ENCODE measurements at places on chromosomes 3 and 15.

GRCh38 chr3:178002113-178002512 is 534.1 kb upstream of the KCNMB2 start:
- no peak for DNase-seq

DNA sequence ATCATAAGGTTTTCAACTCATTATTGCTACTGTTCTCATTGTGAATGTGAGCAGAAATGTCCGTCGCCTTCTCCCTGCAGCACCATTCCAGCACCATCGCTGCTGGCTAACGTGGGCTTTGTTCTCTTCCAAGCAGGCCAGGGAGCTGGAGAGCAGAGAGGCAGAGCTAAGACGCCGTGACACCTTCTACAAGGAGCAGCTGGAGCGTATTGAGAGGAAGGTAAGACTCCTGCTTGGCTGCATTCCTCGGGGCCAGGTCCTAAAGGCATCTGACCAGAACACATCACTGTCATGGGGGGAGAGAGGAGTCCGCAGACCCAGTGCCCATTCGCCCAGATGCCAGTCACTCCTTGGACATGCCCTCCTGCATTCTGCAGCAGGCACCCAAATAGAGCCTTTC is 130.4 kb upstream of the PLXNA1 start:
- DNase-seq = no peak

DNA sequence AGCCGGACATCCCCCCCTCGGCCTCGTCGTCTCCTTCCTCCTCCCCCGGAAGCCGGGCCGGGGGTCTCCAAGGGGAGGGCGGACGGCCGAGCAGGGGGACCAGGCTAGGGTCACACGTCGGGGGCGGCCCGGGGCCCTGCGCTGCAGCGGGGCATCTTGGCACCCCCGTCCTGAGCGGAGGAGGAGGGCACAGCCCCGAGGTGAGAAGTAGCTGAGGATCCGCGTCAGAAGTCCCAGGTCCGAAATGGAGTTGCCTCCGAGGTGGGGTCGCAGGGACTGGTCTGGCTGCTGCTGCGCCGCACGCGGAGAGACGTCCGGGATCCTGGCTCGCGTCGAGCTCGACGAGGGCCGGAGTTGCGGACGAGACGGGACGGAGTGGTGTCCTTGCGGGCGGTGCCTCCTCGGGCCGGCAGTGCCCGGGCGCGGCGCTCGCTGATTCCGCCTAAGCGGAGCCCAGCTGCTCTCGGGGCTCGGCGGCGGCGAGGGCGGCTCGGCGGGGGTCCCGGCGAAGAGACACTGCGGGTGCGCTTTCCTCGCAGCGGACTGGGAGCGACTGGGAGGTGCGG is at the start of gene ADCY5:
Gene ADCY5, minus strand, starts transcription at position 555 of the 566 bp plus-strand sequence. Its CDS starts 545 bp downstream, at position 10.
- no peak for DNase-seq

DNA sequence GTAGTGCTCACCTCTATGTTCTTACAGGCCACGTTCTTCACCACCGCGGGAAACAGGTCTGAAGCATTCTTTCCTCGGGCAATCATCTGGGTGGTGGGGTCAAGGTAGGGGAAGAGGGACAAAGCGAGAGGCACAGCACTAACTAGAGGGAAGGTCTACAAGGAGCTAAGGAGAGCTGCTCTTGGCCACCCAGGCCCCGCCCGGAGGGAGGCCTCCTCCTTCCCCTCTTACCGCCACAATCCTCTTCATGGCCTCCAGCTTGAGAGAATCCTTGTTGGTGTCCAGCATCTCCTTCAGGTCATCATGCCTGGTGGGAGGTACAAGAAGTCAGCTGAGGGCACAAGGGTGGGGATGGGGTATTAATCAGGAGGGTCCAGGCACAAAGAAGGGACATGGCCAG is 20.5 kb downstream of the AP3B2 start:
- no peak for DNase-seq

DNA sequence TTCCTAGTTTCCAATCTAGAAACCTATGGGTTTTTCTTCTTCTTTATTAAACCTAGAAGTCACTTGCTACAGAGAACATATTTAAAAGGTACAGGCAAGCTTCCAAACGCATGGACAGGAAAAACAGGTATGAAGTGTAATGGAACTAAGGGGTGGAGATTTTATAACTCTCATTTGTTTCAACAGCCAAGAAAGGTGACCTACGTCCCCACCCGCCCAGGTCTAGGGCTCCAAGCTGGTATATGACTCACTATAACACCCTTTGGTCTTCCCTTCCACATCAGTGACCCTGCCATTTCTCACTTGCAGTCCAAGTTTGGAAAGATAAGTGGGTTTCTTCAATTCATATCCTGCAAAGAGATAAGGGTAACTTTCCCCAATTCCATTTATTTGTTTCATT is 6.0 kb upstream of the LIPH start:
- no peak for DNase-seq

DNA sequence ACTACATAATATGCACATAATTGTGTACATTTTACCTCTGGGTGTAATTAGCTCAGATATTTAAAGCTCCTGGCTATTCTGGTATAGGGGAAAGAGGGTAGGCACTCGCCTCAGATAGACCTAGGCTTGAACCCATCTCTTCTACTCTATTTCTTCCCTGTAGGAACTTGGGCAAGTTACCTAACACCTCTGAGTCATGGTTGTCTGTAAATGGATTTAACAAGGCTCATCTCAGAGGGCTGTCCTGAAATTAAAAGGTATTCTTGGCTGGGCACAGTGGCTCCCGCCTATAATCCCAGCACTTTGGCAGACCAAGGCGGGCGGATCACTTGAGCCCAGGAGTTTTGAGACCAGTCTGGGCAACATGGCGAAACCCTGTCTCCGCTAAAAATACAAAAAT is 30.7 kb downstream of the NANOGP8 start:
- DNase-seq = no peak

- DNase-seq = no peak
These were observed 44.6 kb downstream of the ERC2 start for GRCh38 chr3:56423661-56424099.

GRCh38 chr3:72999951-73000350 is 3.3 kb downstream of the PPP4R2 start:
- no peak for DNase-seq

DNA sequence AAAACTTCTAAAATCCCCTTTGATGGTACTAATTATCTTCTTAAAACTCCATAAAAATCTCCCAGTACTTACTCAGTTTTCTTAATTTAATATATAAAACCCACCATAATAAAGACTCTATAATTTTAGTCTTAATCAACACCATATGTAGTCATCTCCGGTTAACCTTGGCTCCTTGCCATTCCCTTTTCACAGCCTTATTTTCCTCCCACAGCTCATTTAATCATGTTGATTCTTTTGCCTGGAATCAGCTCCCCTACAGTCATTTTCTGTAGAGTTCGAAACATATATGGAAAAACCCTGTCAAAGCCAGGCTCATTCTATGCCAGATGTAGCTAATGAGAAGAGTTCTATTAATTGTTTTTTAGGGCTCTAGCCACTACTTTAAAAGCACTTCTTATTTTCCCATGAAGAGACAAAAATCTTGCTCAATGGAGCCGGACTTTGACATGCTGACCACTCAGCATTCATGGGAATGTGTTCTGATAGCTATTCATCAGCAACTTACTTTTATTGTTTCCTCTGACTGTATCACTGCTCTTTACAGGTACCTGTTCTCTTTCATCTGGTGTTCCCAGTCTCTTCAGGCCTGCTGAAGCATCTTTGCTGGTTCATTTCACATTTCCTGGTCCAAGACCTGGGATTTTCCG is 573.4 kb downstream of the NAALADL2 start:
- DNase-seq = no peak

DNA sequence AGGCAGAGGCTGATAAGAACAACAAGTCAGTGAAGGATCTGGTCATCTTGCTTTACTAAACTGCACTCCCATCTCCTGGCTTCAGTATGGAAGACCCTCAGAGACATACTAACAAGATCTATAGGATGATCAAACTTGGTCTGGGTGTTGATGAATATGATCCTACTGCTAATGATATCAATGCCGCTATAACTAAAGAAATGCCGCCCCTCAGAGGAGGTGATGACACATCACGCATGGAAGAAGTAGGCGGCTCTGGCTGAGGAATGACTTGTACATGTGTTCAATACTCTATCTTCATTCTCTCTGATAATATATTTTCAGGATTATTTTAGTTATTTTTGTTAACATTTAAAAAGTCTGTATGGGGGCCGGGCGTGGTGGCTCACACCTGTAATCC is 17.5 kb upstream of the EIF2B5 start:
- DNase-seq = no peak

- DNase-seq = no peak
These were observed 307.8 kb upstream of the AGTR1 start for GRCh38 chr3:148389916-148390315.

Data from GM18507 (cell line).